ENCODE measurements at places on chromosomes 3 and 15.

- no peak for DNase-seq
Measured at GRCh38 chr3:4474683-4475490, 7.8 kb upstream of the SUMF1 start.

GRCh38 chr3:17179381-17180205 lies 294.8 kb downstream of the PLCL2 start:
- DNase-seq = no peak

DNA sequence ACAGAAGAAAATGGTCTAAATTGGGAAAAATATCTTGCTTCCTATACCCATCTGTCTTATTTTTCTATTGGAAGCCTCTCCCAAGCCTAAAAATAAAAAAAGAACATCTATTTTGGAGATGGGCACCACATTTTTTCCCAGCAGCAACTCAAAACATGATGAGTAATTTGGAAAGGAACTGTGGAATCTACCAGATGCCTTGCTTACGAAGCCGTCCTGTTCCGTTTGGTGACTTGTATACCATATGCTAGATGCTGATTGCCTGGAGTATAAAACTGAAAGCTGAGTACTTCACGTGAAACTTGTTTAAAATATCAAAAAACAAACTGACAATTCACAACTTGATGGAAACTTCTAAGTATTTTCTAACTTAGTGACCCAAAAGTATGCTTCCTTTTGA lies 491.0 kb downstream of the ROBO2 start:
- no peak for DNase-seq

DNA sequence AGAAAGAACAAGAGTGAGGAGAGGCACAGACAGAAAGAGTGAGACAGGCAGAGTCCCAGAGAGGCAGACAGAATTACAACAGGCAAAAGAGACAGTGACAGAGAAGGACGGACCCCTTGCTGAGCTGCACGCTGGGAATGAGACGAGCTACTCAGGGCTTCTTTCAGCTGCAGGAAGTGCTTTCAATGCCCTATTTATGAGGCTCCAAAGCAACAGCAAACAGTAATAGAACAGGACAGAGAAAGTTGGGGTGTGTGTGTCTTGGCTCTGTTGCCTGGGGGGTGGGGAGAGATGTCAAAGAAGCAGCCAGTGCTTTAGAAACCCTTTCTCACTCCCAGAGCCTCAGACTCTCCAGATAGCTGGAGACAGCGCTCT lies 502 bp upstream of the TIMP4 start:
- no peak for DNase-seq

DNA sequence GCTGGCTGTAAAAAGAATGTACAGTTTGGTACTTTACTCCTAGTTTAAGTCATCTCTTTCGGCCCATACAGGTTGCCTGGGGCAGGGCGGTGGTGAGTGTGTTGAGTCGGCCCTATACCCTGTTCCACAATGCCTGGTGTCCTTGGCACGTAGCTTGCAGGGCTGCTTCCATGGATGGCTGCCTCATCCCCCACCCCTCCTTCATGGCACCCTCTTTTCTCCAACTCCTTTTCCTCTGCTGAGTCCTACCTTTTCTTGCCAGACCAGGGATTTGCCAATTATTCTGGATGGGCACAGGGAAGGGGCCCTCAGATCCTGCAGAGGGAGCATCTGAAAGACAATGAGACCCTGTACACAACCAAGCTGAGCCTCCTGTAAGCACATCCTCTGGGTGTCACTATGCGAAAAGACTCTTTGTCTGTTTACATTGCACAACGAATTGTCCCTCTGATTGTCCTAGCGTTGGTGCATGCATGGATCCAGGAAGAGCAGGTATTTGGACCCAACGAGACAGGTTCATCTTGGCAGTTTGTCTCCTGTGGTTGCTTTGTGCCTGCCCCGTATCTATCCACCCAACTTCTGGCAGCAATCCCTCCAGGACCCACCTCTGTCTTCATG lies 73.6 kb upstream of the CGNL1 start:
- DNase-seq = no peak

DNA sequence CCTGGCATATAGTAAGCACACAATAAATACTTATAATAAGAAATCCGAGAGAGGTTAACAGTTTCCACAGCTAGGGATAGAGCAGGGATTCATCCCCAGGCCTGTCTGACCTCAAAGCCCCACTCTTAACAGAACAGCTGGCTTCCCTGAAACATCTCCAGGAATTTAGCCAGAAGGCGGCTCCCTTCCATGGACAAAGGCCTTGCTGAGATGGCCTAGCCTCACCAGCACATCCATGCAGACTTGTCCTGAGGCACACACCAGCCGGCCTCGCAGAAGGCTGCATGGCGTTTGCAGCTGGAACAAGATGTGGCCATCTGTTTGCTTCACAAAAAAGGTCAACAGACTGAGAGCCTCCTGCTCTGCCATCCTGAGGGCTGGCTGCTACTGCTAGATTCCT lies 245.4 kb downstream of the SLCO3A1 start:
- no peak for DNase-seq

GRCh38 chr3:191958980-191959671 lies 498.2 kb downstream of the PYDC2 start:
- no peak for DNase-seq

DNA sequence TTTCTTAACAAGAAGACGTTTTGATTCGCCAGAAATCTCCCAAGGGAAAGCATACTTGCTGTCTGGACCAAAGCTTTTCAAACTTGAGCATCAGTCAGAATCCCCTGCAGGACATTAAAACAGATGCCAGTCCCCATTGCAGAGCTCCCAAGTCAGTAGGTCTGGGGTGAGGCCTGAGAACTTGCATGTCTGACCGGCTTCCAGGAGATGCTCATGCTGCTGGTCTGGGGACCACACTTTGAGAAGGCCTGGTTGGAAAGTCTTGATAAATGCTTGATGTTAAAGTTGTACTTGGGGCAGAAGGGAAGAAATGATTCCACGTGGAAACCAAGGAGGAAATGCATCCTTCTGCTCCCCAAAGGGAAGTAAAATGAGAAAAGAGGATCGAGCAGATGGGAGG lies 24.3 kb upstream of the CAV3 start:
- DNase-seq = no peak

GRCh38 chr15:76140074-76140464 lies 80.3 kb downstream of the TMEM266 start:
- DNase-seq = no peak

GRCh38 chr3:284322-284721 lies 87.8 kb downstream of the CHL1 start:
- DNase-seq = no peak

DNA sequence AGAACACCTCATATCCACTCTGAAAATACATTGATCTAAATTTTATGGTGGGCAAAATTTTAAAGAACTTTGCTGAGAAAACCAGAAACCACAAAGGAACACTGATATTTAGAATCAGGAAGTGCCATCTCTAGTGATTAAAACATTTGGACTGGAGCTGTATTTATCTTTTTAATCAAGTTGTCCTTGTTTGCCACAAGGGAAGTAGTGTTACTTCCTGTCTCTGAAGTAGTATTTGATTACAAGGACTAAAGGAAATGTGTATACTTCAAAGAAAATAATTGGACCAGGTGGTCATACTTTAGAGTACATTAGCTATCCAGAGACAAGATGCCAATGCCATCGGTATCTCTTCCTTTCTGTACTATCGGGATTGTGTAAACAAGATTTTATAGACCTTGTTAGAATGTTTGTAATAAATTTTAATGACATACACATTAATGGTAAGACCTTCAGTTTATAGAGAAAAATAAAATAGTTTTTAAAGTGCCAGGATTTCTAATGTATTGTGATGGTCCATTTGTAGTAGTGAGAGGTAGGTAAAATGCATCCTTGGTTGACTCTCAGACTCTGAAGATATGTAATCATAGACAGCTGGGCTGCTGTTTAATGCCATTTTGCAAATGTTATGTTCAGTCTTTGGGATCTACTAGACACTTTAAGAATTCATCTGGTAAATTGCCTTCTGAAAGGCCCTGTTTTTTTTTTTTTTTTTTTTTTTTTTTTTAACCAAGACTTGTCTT lies 131.9 kb downstream of the B3GALNT1 start:
- DNase-seq = no peak

- DNase-seq = no peak
Measured at GRCh38 chr3:69930564-69930963, 69.0 kb upstream of the SAMMSON start.

- DNase-seq = no peak
Measured at GRCh38 chr3:1726741-1727140, 371.9 kb upstream of the CNTN4 start.

- no peak for DNase-seq
Measured at GRCh38 chr15:64072812-64073211, 20.8 kb downstream of the CIAO2A start.

DNA sequence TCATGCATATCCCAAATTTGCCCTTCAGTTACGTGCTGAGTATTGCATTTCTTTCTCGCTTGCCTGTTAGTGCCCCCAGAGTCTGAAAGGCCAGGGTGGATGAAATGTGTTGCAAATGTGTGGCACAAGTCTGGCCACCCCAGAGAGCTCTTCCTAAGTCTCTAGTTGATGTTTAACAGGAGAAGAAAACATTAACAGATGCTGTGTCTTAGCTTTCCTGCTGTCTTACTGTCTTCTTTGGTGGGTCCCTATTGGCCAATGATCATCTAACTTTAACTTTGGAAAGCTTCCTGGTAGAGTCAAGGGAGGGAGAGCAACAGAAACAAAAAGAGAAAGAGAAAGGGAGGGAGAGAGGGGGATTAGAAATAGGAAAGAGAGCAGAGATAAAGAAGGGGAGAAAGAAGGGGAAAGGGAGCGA lies 76.7 kb upstream of the P3H2 start:
- DNase-seq = no peak

- no peak for DNase-seq
Measured at GRCh38 chr3:149581248-149581647, 76.6 kb downstream of the WWTR1 start.

DNA sequence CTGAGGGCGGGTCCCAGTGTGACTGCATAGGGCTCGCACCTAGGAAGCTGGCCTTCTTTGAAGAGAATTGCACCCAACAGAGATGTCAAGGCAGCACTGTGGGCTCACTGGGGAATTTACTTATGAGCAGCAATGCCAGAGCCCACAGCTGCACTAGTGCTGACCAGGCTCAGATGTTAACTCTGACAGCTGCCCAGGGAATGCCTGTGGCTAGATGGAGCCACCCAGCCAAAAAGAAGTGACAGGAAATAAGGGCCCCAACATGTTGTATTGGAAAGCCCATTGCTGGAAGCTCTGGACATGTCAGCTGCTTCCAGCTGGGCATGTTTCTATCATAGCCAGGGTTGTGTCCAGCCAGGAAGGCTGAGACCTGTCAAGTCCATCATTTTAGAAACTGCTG lies 90.9 kb upstream of the ZNF280D start:
- no peak for DNase-seq

DNA sequence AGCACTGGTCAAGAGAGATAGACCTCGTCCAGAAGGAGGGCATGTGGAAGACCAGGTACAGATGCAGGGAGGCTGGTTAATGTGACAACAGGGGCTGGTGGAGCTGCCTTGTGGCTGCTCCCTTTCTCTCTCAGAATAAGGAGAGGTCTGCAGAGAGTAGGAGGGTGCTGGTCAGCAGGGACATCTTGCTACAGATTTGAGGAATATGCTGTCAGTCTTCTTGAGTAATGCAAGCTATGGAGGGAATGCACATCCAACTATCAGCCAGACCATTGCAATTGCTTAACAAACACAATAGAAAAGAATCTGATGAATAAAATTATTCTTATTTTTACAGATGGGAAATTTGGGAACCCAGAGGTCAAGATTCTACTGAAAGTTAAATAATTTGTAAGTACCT lies 20.3 kb upstream of the SIAH2 start:
- DNase-seq = no peak

DNA sequence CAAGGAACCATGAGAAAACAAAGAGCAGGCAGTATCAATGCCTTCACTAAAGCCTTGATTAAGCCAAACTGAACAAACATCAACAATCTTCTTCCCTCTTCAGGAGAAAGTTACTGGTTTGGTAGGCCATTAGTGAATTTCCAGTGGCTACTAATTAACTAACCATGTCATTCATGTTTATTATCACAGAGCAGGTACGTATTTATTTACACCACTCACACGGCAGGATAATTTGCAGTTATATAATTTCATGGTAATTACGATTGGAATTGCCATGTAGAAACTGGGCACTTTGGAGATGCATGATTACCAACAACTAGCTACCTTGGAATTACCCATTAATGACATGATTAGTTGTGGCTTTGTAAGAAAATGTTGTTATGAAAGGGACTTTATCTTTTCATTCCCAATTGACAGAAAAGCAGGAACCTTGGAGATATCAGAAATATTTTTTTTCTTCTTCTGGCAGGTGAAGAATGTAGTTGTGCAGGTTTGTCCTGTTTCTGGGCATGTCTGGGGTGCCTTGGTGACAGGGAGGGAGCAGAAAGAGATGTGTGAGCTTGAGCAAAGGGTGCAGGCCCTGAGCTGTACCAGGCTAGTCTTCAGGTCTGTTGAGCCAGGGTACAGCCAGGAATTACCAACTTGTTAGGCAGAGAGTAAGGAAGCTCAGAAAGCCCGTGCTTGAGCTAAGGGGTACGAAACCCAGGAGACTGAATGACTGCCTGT lies 310.7 kb downstream of the RORA start:
- no peak for DNase-seq

DNA sequence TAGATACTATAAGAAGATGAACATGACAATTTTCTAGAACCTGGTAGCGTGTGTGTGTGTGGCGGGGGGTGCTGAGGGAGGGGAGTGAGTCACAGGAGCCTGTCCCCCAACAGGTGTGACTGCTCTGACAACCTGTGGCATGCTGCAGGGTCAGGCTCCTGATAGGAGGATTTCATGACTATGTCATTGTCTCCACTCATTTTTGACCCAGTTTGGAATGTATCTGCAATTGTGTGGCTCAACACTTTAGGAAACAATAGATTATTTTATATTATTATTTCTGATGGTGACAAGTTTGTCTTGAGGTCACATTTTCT lies 9.3 kb upstream of the VILL start:
- no peak for DNase-seq

DNA sequence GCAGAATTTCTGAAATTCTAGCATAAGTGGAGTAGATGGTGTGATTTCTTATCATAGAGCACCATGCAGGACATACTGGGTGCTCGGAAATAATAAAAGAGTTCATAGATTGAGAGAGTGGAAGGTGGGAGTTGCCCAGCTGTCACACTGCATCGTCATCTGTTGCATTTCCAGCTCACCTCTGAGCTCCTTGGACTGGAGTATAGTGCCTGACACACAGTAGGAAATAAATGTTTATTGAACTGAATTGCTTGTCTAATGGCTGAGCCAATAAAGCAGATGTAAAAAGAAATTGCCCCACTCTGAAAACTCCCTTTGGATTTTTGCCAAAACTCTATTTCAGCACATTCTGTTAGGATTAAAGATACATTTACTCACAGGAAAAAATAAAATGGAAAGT lies 108.9 kb upstream of the UBE2E1 start:
- no peak for DNase-seq

- no peak for DNase-seq
Measured at GRCh38 chr3:174444391-174444790, 414.7 kb upstream of the NAALADL2 start.

DNA sequence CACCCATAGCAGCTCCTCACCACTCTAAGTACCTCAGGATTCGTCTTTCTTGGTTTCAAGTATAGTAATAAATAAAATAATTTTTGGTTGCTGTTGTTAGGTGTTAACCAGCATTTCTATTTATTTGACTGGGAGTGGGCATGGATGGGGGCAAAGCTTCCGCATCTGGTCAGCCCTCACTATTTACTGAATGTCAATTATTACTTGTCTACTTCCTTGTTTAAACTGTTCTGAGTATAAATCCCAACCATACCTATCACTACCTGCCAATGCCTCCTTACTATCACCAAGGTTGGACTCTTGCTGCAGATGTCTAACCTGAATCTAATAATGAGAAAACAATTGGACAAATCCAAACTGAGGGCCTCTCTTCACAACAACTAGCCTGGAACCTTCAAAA lies 41.9 kb upstream of the GK5 start:
- DNase-seq = no peak

- DNase-seq = no peak
Measured at GRCh38 chr3:130772129-130772528, 25.5 kb upstream of the PIK3R4 start.
